Forelimb muscle (tissue), 1 donor: ENCODE measurements at places on chromosomes 5 and 9. TPM values are rescaled to one million over a fixed set of nuclear protein-coding genes. Genes with fewer than 3 reads are reported as not detected.
A peak's percentile ranks its signal among the peaks of the same experiment; 100 is the strongest.

DNA sequence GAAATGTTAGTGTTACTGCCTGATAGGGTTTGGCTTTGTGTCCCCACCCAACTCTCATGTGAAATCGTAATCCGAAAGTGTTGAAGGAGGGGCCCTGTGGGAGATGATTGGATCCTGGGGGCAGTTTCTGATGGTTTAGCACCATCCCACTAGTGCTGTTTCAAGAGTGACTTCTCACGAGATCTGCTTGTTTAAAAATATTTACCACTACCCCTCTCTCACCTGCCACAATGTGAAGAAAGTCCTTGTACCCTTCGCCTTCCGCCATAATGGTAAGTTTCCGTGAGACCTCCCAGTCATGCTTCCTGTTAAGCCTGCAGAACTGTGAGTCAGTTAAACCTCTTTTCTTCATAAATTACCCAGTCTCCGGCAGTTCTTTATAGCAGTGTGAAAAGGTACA, 2.6 kb upstream of the RFX3 start:
- no peak for DNase-seq

Gene CHSY3
- 4.0 TPM for polyA plus RNA-seq

Gene MYMK
- polyA plus RNA-seq, result 58.2 TPM

GRCh38 chr5:173629628-173630027, 13.2 kb upstream of the BOD1 start:
- no peak for DNase-seq

GRCh38 chr9:16828340-16829281, 41.9 kb downstream of the BNC2 start:
- peak; percentile 25 for DNase-seq

DNA sequence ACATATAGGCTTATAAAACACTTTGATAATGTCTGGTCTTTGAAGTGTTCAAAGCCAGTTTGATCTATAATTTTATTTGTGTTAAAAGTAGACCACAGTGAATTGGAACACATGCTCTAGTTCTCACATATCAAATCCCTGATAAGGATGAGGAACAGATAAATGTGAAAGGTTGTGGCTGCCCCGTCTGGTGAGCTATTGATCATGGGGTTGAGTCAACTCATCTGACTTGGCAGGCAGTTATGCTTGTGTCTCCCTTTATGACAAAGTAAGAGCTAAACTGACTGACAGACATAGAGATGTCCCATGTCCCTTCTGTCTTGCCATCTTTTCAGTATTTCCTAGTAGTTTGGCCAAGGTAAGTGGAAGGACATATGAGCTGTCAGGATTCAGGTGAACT, 2.9 kb upstream of the ERMP1 start:
- DNase-seq, result no peak

DNA sequence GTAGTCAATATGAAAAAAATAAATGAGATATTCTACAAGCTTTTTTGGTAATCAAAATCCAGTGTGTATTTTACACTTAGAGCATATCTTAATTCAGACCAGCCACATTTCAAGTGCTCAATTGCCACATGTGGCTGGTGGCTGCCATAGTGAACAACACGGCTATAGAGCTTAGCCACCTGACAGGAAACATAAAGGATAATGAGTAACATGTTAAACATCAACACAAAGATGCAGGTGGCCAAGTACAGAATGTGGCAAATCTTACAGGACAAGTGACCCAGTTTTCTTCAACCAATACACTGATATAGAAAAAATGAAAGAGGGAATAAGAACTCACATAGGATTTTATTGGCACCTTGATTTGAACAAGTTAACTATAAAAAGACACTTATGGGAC, 61.4 kb downstream of the KIF24 start:
- no peak for DNase-seq
